ENCODE measurements at places on chromosomes 13 and 19.

GRCh38 chr13:20491926-20492435 is 33.7 kb downstream of the CRYL1 start:
- no peak for DNase-seq

DNA sequence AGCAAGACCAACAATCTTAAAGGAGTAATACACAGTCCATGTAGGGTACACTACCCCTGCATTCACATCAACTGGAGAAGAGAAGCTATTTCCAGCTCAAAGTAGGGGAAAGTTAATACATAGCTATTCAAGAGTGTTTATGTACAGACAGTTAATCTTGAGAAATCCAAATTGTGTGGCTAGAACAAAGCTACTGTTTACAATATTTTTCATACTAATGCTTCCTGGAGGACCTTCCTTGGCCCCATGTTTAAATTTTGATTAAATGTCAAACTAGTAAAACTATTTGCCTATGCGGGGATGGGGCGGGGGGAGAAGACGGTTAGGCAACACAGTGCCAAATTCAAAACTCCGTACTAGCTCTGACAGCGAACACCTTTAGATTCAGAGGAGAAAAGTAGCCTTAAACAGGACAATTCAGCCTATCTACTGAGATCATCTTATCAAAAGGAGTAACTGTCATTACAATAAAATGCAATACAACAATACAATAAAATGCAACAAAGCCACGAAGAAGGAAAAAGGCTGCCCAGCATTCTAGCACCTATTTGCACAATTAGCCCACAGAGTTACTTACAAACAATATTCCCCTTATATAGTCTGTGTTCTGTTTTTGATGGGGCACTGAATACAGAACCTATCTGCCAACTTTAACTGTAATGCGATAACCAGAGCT is 29.1 kb downstream of the BRD4 start:
- no peak for DNase-seq

DNA sequence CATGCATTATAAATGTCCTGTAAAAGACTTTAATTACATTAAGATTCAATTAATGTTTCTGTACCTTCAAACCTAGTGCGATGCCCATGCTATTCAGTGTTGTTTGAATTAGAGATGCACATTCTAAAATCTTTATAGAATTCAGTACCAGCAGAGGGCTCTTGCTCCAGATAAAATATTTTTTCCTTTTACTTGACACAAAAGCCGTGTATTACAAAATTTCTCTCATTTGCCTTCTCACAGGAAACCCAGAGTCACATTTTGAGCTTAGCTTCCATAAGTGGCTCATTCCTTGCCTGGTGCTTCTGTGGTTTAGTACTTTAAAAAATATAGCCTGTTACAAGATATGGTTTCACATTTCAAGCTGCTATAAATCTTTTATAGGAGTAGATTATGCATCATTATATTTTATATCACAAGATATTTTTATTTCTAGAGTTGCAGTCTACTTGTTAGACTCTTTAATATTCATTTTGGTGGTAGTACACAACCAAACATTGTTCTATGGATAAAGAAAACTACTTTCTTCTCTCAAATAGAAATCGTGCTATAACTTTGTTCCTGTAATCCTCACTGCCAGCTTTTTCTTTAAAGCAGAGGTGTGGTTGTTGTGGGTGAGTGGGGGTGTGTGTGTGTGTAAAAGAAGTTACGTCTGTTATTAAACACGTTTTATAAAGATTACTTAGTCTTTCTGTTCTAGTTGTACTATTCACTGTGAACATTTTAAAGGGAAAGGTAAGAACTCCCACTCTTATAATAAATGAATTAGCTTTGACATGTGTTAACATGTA is 101.4 kb downstream of the RNF17 start:
- DNase-seq: peak; percentile 25

GRCh38 chr19:30006207-30006606 is 64.2 kb downstream of the URI1 start:
- DNase-seq: no peak

- no peak for DNase-seq
Measured at GRCh38 chr19:16347706-16348105, 23.1 kb downstream of the KLF2 start.

- no peak for DNase-seq
Measured at GRCh38 chr13:35764326-35765015, 288.0 kb upstream of the MAB21L1 start.

Data from cerebellar cortex (tissue), 1 donor.